Sciatic nerve (tissue), 2 donors: ENCODE measurements at places on chromosomes 5 and 9.

GRCh38 chr5:153030755-153031725 is 459.4 kb upstream of the GRIA1 start:
- no peak for DNase-seq

- no peak for DNase-seq
These were observed 683 bp downstream of the OSMR start for GRCh38 chr5:38846379-38847011.

DNA sequence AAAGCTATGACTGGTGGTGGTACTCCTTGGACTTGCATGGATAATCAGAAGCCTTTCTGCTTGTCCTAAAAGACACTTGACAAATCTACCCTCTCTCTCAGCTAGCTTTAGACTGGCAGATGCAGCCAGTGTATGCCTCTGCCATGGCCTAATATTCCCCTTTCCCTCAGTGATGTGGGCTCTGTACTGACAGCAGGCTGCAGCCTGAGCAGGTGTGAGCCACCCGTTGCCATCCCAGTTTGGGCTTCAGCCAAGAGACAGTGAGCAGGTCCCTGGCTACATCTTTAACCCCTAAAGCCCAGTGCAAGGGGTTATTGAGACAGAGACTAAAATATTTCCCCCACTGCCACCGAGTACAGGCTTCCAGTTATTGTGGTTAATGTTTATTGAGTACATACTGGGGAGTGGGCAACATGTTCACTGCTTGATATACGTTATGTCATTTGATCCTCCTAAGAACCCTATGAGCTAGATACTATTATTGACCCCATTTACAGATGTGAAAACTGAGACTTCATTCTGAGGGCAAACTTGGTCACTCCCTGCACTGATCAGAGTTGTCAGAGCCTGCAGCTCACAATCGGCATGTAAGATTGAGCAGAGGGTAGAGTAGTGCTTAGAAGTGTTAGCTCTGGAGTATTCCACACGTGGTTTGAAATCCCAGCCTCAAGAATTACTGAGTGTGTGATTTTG is 254.2 kb downstream of the ARHGAP26 start:
- no peak for DNase-seq

- DNase-seq, result peak; percentile 65
These were observed 415.8 kb upstream of the PIK3R1 start for GRCh38 chr5:67799732-67800234.

GRCh38 chr5:1029282-1029944 is 20.8 kb downstream of the NKD2 start:
- no peak for DNase-seq

DNA sequence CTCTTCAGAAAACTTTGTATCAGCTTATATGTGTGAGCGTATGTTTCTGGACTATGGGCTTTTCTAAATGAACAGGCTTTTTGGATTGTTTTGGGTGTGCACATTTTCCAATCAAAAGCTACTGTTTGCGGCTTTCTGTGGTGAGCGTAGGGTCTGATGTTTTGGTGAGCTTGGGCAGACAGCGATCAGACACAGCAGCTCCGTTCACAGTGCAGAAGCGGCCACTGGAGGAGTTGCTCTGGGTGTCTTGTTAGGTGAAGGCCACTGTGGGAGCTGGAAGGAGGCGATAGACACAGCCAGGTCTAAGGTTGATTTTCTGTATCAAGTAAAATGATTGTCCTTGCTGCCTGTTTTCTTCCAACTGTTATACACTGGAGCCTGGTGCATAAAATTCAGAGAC is 11.1 kb downstream of the PRRC2B start:
- DNase-seq, result no peak

DNA sequence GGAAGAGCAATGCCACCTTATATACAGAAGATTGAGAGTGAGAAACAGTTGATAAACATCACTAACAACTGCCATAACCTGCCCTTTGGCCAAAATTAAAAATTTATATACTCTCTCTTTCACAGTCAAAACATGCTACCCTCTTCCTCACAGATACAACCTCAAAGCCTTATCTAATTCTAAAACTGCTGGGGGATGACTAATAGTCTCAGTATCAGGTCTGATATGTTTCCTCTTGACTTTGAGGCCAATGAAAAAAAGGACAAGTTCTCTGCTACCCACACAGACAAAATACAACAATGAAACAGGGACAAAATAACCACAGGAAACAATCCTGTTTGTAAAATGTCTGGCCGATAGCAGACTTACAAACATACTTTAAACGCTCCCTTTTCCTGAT is 485.6 kb upstream of the NUDT12 start:
- no peak for DNase-seq

DNA sequence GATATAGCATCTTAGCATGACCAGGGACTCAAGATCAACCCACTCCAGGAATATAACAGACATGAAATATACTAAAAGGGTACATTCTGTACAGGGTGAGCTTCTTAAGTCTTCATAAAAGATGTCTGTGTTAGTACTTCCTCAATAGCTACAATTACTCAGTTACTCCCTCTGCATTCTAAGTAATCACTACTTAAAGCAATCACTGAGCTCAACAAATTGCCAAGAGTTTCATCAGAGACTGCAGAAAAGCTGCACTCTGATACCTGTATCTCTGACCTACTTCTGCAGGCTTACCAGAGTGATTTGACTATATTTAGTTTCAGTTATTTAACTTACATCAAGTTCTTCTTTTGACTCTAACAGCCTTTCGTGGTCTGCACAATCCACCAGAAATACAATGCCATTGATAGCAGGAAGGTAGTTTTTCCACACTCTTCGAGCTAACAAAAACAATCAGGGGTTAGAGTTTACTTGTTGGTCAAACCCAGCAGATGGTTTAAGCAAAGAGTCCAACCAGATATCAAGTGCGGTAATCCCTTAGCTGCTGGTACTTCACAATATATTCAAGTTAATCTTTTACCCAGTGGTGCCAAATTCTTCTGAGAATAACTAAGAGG is 23.3 kb downstream of the SAR1B start:
- DNase-seq, result no peak

- DNase-seq, result no peak
These were observed 101.7 kb downstream of the CDH18 start for GRCh38 chr5:19886123-19886917.

DNA sequence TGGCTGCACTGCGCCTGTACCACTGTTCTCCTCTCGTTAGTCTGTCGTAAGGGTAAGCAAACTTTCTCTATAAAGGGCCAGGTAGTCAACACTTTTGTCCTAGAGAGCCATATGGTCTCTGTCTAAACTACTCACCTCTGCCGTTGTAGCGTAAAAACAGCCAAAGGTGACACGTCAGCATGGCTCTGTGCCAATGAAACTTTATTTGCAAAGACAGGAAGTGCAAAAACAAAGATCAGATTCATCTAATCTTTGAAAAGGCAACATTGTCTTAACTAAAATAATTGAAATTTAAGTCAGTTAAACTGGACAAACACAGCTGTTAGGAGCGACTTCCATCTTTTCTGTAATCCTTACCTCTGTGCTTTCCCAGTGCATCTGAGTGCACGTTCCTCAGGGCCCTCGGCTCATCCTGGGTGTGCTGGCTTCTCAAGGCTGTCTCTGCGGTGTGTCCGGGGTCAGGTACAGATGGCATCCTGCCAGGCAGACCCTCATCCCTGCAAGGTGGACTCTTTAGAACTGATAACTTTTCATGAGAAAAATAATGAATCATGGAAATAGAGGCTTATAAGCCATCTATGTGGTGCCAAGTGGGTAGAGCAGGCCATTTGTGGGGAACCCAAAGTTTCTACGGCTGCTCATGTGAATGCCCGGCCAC is 35.2 kb upstream of the IRX4 start:
- DNase-seq, result no peak

GRCh38 chr9:16459421-16460148 is 410.9 kb downstream of the BNC2 start:
- DNase-seq, result no peak

- DNase-seq, result no peak
These were observed 19.6 kb upstream of the ZCCHC7 start for GRCh38 chr9:37100741-37101140.

DNA sequence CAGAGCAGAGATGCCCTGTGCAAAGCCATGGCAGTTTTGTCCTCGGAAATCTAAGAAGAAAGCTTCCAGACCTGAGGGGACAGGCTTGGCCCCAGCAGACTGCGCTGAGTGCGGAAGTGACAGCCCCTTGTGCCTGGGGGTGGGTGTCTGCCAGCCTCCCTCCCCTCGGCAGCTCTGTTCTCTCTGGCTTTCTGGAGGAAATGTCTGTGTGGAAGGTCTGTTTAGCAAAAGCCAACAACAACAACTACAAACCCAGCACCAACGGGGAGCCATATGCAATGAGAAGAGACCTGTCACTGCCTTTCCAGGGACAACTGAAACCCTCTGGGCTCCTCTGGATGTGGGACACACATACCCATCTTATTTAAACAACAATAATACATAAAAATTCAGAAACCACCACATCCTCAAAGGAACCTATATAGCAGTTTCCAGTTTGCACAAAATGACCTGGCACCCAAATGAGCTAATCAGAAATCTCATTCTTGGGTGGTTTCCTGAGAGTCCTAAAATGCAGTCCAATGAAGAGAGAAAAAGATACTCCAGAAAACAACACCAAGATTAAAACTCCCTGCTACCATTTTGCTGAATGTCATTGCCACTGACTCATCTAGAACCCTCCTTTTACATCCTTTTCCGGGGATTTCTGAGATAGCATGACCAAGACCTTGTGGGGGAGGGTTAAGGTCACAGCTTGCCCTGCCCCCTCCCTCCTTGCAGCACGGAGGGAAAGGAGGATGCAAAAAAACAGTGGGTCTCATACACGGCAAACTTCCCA is 97.7 kb downstream of the AK8 start:
- DNase-seq, result no peak

- DNase-seq, result no peak
These were observed 1.2 kb downstream of the CORO2A start for GRCh38 chr9:98191181-98191608.

DNA sequence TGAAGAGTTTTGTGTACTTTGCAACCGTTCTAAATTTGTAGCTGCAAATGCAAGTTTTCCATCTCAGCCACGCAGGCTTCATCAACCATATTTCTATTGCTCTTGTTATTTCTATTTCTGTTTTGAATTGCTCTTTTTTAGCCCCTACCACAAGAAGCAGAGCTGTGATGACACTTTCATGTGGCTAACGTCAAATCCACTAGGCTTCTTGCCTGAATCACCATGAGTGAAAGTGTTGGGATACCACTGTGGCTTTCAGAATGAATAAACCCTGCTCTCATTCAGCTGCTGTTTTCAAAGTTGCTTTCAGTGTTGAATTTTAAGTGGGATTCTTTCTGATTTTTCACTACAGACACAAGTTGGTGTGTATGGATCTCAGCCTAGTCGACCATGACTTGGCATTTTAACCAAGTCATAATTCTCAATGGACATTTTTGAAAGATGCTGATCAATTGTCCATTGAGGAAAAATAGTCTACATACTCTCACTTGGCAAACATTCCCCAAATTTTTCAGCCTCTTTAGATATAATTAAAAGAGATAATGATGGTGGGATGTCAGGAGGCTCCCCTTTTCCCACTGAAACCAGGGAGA is 41.0 kb upstream of the MTAP start:
- no peak for DNase-seq

DNA sequence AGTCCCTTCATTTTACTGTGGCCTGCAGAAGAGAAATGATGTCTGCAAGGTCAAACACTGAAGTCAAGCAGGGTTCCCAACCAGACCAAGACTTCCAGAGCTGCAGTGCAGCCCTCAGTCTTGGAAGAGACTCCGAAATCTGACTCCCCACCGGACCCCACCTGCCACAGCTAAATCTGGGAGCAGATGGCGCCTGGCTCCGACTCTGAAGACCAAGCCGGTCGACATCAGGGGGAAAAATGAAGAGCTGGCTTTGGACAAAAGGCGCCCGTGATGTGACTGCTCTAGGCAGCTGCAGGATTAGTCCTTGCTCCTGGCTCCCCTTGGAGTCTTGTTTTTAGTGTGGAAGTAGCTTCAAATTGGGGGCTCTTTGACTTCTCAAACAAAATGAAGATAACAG is 72.4 kb upstream of the ZNF622 start:
- no peak for DNase-seq

DNA sequence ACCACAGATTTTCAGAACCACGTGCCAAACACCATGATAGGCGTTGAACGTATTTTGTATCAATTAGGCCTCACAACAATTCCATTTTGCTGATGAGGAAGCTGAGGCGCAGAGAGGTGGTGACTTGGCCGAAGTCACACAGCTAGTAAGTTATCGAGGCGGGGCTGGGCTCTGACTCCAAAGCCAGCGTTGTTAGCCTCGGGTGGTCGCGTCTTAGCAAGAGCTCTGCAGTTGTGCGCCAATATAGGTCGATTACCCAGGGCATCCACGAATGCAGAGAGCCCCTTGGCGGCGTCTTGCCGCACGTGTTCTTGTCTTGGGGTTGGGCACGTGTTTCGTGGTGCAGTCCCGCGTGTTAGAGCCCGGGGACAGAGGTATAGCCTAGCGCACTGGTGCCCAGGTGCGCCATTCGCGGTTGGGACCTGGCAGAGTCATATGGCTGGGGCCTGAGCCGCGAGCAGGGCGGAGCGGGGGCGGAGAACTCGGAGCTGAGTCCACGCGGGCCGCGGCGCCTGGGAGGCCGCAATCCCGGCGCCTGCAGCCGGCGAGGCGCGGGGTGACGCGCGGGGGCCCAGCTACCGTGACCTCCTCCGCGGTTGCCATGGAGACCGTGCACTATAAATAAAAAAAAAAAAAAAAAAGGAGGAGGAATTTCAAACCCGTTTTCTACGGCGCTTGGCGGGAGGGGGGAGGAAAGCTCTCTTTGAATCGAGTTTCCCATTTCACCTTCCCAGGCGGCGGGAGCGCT is 62.3 kb downstream of the CXXC5 start:
- DNase-seq, result peak; percentile 73

GRCh38 chr9:135166565-135166964 is 79.1 kb downstream of the OLFM1 start:
- no peak for DNase-seq

DNA sequence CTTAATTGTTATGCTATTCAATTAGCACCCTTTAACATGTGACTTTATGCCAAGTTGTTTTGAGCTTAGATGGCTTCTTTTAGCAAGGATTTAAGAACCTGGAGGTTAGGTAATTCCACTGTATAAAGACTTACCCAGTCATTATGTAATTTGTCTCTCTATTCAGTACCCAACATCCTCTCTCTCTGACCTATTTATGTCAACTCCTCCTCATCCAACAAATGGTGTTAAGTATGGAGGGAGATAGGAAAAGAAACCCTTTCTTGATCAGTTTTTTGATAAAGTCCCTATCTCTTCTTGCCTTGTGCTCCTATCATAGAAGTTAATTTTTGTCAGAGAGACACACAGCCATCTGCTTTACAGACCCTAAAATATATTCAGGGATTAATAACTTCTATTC is 181.2 kb upstream of the GPR151 start:
- no peak for DNase-seq

- no peak for DNase-seq
These were observed 85.6 kb downstream of the PSD2 start for GRCh38 chr5:139881143-139881733.

DNA sequence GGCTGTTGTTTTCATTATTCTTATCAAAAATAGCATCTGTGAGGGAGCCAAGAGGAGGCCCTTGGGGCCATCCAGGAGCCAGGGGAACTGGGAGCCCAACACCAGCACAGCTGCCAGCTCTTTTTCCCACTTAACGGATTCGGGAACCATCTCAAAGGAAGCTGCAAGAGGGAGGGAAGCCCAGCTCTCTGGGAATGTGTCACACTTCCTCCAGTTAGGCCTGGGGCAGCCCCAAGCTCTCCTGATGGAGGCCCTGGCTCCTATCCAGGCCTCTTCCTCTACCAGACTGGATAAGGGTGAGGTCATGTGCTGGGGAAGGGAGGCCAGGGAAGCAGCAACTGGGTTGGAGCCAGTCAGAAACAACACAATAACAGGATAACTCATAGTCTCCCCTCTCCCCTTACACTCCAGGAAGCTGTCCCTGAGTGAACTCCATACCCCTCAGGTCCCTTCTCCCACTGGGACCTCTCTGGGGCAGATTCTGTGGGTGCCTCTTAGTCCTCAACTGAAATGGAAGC is 12.7 kb downstream of the CSF2 start:
- DNase-seq, result no peak
